ENCODE measurements at places on chromosomes 12 and 14.

- DNase-seq, result peak; percentile 49
Measured at GRCh38 chr12:47797441-47797840, 22.3 kb downstream of the HDAC7 start.

DNA sequence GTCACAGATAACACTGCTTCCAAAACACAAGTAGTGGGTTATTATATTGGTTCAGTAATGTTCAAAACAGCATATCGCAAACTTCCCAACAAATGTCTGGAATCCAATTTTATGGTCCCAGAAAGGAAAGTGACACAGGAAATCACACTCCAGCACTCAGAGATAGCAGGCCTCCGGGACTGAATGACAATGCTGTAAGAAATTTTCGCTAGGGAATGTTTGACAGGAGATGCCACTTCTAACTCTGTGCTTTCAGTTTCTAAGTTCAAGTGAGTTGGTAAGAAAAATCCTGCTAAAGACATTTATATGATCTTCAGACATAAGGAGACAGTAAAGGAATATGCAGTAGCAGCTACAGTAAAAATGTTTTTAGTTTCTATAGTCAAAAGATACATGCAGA is 93.2 kb downstream of the SLC2A13 start:
- no peak for DNase-seq

DNA sequence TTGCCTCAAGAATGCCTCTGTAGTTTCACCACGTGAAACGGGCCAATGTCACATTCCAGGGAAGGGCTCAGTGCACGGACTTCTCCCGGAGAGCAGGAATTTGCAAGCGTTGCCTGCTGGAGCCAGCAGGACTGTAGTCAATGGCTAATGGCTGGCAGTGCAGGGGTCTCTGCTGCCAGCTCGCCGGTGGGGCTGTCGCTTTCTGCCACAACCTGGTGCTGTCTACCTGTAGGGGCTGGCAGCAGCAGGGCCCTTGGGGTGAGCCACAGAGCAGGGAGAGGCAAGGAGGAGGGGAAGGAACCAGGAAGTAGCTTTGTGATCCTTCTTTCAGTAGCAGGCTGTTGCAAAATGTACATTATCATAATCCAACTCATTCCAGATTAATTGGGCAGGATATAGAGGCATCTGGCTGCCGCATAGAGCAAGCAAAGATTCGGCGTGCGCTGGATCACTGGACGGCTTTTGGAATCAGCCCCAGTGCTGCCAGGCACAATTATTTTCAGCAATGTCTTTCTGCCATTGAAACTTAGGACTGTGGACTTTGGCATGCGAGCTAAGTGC is 114.1 kb downstream of the PAPOLA start:
- no peak for DNase-seq

GRCh38 chr14:69152902-69153151 is at the start of gene DCAF5:
DCAF5 (minus strand) TSS chr14:69153119; CDS start chr14:69152978, 141 bp downstream.
- DNase-seq, result peak; percentile 94

- DNase-seq, result no peak
Measured at GRCh38 chr14:54533100-54533499, 23.4 kb downstream of the CGRRF1 start.

GRCh38 chr12:10361084-10361483 is 28.8 kb downstream of the KLRK1 start:
- no peak for DNase-seq

DNA sequence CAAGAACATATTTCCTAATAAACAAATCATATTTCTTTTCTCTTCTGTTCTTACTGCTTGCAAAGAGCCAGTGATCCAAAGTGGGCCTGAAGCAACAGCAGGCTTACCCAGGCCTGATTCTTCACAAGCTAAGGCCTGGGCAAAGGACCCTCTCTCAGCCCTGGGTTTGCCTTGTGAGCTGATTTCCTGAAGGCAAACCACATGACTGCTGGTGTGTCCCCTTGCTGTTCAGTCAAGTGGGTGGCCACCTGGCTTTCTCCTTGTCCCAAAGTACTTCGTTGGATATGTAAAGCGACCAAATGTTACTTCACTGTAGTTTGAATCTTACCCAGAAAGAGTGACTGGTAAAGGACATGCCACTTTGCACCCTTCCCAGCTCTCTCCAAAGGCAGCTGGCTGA is 392.9 kb downstream of the ZFP36L1 start:
- no peak for DNase-seq

- DNase-seq, result no peak
Measured at GRCh38 chr12:111369496-111370220, 763 bp upstream of the PHETA1 start.

Measured in CD4-positive, alpha-beta T cell treated with Interleukin-10 for 1 hour (primary cell).